Cardiac fibroblast (primary cell): ENCODE measurements at places on chromosomes 7 and 10.
A peak's percentile ranks its signal among the peaks of the same experiment; 100 is the strongest.

- DNase-seq = peak; percentile 56
Measured at GRCh38 chr7:137146552-137147337, 196.8 kb downstream of the PTN start.

DNA sequence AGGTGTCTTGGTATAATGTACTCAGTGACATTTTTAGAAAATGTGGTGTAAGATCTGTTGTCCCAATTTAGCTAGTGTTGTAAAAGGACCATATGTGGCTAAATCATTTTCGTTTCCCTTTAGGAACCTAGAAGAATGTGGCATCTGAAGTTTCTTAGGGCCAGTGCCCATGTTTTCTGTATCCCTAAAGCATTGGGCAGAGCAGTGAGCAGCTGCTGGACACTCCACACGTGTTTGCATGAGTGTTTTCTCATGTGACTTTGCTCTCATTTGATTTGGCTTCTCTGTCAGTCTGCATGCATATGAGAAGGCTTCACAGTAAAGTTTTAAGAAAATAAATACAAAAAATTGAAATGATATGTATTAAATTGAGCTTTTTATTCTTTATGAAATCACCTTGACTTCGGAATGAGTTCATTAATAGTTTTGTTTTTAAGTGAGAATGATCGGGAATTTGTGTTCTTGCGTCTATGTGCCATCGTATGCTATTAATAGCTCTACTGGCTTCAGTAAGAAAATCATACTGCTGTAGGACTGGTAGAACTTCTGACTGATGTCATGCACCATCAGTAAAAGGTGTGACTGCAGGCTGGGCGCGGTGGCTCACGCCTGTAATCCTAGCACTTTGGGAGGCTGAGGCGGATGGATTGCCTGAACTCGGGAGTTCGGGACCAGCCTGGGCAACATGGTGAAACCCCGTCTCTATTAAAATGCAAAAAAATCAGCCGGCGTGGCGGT is 61.3 kb downstream of the RBM33 start:
- no peak for DNase-seq

DNA sequence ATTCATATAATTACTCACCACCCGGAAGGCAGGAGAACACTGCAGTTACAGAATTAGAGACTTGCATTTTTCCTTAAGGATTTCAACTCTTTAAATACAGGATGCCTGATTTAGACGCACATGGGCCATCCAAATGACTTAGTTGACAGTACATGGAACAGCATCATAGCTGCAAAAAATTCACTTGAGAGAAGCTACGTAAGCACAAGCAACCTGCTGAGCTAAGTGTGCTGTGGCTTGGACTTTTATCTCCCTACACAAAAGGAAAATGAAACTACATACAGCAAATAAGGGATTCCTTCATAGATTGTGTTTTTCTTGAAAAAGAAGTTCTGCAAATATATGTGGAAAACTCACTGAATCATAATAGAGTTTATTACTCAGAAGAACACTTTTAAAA is 152.6 kb downstream of the POU6F2 start:
- DNase-seq = no peak

- DNase-seq = no peak
Measured at GRCh38 chr7:128919241-128919640, 8.7 kb upstream of the KCP start.

DNA sequence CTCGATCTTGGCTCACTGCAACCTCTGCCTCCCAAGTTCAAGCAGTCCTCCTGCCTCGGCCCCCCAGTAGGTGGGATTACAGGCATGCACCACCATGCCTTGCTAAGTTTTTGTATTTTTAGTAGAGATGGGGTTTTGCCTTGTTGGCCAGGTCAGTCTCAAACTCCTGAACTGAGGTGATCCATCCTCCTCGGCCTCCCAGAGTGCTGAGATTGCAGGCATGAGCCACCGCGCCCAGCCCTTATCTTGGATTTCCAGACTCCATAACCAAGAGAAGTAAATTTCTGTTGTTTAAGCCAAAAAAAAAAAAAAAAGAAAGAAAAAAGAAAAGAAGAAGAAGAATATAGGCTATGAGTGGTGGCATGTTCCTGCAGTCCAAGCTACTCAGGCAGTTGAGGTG is 53.3 kb upstream of the RABGEF1 start:
- no peak for DNase-seq

GRCh38 chr7:2023877-2024566 is 208.7 kb downstream of the MAD1L1 start:
- DNase-seq = peak; percentile 5

- DNase-seq = peak; percentile 68
Measured at GRCh38 chr7:111098011-111098925, 7.3 kb downstream of the LRRN3 start.

DNA sequence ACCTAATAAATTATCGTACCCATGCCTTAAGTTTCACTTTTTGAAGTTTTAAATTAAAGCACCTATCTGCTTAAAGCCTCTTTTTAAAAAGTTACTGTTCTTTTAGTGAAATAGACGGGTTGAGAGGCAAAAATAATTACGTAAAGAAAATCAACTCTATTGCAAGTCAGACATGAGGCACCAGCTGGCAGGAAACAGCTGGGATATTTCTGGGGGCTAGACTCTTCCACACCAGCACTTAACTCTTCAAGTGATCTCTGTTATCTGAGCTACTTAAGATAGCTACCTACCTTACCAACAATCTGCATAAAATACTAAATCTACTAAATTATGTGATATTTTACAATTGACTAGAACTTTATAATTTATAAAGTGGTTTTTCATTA is 35.8 kb downstream of the GBF1 start:
- no peak for DNase-seq

DNA sequence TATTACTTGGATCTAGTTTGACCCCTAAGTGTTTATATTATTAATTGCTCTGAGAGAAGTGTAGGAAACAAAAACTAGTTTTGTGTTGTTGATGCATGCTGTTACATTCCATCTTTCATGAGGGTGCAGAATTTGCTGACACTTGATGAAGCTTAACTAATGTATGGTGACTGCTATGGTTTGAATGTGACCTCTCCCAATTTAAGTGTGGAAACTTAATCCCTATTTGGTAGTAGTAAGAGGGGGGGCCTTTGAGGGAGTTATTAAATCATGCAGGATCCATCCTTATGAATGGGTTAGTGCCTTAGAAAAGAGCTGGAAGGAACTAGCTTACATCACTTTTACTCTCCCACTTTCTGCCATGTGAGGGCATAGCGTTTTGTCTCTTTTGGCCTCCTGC is 142.5 kb downstream of the PCLO start:
- no peak for DNase-seq
